Tibial nerve (tissue), 4 donors: ENCODE measurements at places on chromosomes 12 and 14. TPM values are rescaled to one million over a fixed set of nuclear protein-coding genes. Genes with fewer than 3 reads are reported as not detected.

RPGRIP1 gene
- total RNA-seq: 0.90 TPM

GRCh38 chr12:124044809-124045321 is 71.8 kb downstream of the ZNF664 start:
- H3K36me3 ChIP-seq: no peaks in the 10 kb centered on the region
- no peak overlapping the region for H3K4me3 ChIP-seq

MUCL1 gene
- total RNA-seq: not detected

GRCh38 chr12:7113389-7113871 is 4.4 kb upstream of the C1RL start:
- H3K4me1 ChIP-seq: peaks cover 38% of the 10 kb centered on the region
- no peak overlapping the region for H3K4me3 ChIP-seq

DNA sequence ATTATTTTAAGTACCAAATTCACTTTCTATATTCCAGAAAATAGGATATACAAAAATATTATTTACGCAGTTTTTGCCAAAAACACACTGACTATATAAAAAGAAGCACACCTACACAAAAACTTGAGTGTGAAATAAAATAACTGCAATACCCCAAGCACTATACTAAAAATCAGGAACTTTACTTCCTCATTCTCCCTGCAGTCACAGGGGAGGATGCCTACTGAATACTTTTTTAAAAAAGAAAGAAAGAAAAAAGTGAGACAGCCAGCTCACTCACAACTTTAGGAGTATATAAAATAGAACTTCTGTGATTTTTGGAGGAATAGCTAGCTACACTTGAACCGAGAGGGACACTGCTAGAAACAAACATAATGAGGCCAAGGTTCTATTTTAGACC is 12.2 kb downstream of the RPS6KA5 start:
- H3K27ac ChIP-seq: no peak overlapping the region
- no peaks in the 10 kb centered on the region for H3K27me3 ChIP-seq
- DNase-seq: no peak
- no peaks in the 10 kb centered on the region for H3K36me3 ChIP-seq
- H3K4me3 ChIP-seq: no peak overlapping the region

DNA sequence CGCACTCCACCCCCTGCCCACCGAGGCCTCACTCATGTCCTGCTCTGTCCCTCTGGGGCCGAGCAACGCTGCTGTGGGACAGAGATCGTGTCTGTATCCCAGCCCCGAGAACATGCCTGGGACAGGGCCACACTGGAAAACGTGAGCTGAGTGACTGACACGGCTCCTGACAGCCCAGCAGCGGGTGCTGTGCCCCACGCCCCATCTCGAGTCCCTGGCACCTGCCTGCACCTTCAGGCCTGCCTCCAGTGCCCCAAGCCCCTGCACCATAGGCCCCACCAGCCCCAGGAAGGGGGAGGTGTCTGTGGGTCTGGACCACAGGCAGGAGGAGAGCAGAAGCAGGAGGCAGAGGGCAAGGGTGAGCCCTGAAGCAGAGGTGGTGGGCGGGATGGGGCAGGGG is 34.6 kb upstream of the UBC start:
- H3K4me1 ChIP-seq: no peaks in the 10 kb centered on the region
- peaks cover 14% of the 10 kb centered on the region for H3K36me3 ChIP-seq

DNA sequence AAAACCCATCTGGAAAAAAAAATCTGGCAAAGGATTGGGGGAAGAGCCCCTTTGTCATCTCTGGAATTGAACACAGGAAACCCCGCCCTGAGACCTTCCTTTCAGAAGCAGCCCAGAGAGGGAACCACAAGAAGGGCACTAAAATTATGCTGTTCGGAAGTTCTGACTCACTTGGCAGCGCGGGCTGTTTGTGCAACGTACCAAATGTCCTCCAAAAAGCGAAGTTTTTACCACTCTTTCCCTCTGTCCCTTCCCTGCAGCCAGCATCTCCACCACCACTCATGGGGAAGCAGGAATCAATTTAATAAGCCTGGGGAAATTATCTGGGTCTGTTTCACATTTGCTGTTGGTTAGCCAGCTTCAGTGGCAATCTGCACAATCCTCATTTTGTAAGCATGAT is 3.2 kb upstream of the SYNE3 start:
- H3K4me3 ChIP-seq: no peak overlapping the region
- H3K27me3 ChIP-seq: no peaks in the 10 kb centered on the region
- peak overlapping the region; percentile 48 for H3K27ac ChIP-seq
- no peaks in the 10 kb centered on the region for H3K36me3 ChIP-seq
- H3K4me1 ChIP-seq: peaks cover 83% of the 10 kb centered on the region

CCDC184 gene
- total RNA-seq: 2.1 TPM

- no peaks in the 10 kb centered on the region for H3K4me1 ChIP-seq
- H3K36me3 ChIP-seq: no peaks in the 10 kb centered on the region
- H3K27ac ChIP-seq: no peak overlapping the region
- no peak overlapping the region for H3K4me3 ChIP-seq
- no peaks in the 10 kb centered on the region for H3K27me3 ChIP-seq
- no peak for DNase-seq
Measured at GRCh38 chr12:101599311-101599710, 4.5 kb downstream of the MYBPC1 start.

DNA sequence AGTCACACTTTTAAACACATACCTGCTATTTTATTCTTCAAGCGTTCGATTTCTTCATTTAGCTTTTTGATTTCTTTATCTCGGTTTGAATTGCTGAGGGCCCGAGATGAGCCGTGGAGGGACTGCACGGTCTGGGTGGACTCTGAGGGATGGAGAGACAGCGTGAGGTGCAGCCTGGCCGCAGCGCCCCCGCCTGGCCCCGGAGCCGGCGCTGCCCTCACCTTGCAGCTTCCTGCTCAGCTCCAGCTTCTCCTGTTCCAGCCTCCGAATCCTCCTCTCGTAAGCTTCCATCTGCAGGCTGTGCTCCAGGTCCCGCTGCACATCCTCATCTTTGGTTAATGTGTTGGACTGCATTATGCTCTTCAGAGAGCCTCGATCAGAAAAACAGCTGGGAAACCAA is 53.2 kb downstream of the AMN start:
- no peaks in the 10 kb centered on the region for H3K4me1 ChIP-seq
- no peak overlapping the region for H3K27ac ChIP-seq
- H3K4me3 ChIP-seq: no peak overlapping the region
- no peak for DNase-seq
- H3K27me3 ChIP-seq: no peaks in the 10 kb centered on the region

TSPAN19 gene
- total RNA-seq: 2.2 TPM

GRCh38 chr14:44529026-44529425 is 21.9 kb upstream of the FSCB start:
- H3K4me3 ChIP-seq: no peak overlapping the region
- no peak for DNase-seq
- H3K4me1 ChIP-seq: no peaks in the 10 kb centered on the region
- H3K36me3 ChIP-seq: no peaks in the 10 kb centered on the region
- no peaks in the 10 kb centered on the region for H3K27me3 ChIP-seq

DNA sequence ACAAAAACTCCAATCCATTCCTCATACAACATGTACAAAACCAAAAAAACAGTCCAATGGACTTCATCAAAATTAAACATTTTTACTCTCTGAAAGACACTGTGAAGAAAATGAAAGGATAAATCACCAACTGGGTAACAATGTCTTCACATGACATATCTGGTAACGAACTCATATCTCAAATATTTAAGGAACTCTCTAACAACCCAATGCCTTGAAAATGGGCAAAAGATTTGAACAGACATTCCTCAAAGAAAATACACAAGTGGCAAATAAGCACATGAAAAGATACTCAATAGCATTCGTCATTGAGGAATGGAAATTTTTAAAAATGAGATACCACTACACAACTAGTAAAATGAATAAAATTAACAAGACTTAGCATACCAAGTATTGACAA is 198.7 kb upstream of the RASSF8 start:
- peaks cover 6% of the 10 kb centered on the region for H3K4me1 ChIP-seq
- H3K27me3 ChIP-seq: no peaks in the 10 kb centered on the region
- no peak overlapping the region for H3K27ac ChIP-seq
- no peak for DNase-seq

CMKLR1 gene
- total RNA-seq: 23.2 TPM

CCDC196 gene
- not detected for total RNA-seq
